GM12892 (cell line): ENCODE measurements at places on chromosomes 7 and 10.

- DNase-seq, result no peak
These were observed 223.7 kb downstream of the SNX10 start for GRCh38 chr7:26515314-26515842.

DNA sequence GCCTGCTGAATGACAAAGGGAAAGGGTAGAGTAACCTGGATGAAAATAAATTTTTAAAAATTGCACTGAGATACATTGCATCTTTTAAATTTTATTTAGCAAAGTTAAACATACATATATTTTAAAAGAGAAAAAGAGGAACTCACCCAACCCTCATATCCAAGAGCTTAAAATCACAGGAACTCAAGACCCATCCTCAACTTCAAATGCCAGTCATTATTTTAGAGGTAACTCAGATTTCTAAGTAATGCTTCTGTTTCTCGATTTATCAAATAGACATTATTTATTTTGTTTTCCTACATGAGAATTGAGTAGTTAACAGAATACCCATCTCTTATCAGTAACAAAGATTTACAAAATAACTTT lies 32.4 kb upstream of the KMT2E start:
- DNase-seq, result no peak

DNA sequence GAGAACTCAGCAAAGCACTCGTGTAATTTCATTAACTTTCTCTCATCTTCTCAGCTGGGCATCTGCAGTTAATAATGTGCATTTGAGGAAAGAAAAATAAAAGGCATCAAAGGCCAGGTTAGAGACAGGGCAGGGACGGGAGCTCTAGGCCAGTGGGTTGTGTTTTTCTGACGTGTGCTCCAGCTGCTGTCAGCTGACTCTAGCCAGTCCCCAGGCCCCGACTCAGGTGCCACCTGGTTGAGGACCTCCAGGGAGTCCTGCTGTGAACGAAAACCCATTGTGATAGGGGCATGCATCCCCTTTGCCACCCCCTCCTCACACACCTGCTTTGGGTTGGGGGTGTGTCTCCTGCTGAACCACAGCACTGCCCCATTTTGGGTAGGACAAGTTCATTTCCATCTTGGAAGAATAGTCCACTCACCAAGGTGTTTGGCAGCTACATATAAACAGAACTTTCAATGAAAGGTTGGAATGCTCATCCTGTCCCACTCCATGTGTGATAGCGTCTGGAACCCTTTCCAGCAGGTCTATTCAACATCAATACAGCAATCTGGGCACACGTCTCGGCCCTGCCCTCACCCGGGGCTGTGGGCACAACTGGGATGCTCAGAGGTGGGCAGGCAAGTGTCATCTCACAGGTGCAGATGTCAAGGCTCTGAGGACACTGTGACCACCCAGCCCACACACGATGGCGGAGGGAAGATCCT lies 146.1 kb upstream of the FAM20C start:
- no peak for DNase-seq

DNA sequence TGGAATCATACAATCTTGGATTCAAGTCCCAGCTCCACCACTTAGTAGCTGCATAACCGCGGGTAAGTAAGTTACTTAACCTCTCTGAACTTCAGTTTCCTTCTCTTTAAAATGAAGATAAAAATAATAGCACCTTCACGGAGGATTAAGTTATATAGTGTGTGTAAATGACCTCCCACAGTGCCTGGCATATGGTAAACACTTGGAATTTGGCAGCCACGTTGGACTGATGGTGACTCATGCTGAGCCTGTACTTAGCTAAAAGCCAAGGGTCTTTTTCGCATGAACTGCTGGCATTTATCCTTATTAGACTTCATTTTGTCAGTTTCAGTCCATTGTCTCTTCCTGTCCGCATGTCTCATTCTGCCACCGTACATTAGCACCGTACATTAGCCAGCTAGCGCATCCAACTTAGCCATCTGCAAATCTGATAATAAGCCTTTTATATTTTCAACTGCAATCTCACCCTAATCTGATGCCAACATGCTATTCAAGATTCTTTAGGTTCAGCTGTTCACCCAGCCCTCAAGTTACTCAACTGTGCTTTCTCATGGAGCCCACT lies 11.2 kb downstream of the SLC13A4 start:
- no peak for DNase-seq

DNA sequence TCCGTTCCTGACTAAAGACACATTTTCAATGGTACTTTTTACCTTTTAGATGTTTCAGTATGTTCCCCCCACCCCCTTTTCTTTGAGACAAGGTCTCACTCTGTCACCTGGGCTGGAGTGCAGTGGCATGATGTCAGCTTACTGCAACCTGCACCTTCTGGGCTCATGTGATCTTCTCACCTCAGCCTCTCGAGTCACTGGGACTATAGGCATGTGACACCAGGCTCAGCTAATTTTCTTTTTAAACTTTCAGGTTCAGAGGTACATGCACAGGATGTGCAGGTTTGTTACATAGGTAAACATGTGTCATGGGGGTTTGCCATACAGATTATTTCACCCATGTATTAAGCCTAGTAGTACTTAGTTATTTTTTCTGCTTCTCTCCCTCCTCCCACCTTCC lies 99.3 kb upstream of the RPA3 start:
- DNase-seq, result no peak

DNA sequence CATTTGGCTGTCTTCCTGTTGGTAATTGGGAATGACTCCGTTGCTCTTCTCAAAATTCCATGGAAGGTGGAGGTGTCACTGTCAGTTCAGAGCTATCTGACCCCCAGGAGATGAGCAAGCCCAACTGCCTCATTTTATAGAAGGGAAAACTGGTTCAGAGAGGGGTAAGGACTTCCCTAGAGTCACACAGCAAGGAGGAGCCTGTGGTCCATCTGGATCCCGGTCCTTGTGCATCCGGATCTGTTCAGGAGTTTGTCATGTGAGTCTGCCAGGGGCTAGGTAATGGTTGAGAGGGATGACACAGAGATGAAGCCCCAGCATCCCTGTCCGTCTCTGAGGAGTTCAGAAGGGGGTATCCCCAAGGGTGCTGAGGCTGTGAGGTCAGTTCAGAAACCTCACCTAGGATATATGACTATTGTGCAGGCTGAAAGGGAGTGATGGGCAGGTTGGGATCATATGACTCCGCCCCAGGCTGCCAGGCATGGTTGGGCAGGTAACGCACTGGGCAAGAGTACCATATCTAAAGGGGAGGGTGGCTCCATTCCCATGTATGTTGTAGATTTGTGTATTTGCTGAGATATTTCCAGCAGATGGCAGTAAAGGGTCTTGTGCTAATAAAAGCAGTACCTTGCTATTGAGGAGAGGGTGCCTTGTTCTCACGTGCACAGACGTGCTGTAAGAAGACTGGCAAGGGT lies 16.0 kb upstream of the SLC29A3 start:
- DNase-seq, result no peak

GRCh38 chr10:6052247-6053221 lies 9.6 kb downstream of the IL2RA start:
- no peak for DNase-seq

DNA sequence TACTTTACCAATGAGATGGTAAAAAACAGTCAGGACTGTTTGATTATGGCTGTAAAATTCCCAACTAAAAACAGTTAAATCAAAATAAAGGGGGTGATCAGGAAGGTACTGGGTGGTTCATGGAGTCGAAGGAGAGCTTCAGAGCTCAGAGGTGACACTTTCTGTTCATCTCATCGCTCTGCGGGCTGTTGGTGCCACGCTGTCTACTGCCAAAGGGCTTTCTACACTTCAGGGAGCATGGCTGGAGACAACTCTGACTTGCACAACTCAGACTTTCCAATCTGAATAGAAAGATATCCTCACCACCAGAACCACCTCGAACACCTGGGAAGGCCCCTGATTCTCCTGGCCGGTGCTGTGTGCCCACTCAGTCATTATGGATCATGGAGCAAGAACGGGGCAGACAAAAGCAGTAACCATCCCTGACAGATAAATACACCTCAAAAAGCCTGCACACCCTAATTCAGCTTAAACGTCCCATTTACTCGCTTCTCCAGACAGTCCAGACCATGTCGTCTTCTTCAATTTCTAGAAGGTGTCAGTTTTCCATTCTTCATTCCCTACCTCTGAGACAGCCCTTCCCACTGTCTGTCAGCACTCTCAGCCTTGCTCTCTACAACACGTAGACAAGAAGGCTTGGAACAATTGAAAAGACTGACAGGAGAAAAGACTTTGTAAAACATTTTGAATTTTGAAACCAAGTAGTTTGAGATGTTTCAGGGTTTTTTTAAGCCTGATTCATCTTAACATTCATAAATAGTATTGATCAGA lies 348.7 kb upstream of the NFE2L3 start:
- DNase-seq, result no peak

DNA sequence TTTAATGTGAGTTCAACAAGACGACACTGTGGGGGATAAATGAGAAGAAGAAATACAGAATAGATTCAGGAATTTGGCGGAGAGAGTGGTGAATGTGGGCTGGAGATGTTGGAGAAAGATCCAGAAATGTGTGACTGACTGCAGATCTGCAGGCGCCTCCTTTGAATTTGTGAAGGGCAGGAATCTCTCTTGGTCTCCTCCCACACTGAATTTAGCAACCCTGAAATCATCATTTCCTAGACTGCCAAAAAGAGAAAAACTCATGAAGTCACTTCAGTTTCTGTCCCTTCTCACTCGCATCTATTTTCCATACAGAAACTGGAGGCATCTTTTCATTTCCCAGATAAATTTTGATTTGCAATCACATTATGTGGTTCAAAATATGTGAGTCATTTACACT lies 128.7 kb downstream of the GNAI1 start:
- no peak for DNase-seq
